ENCODE measurements at places on chromosomes 2 and 18.

DNA sequence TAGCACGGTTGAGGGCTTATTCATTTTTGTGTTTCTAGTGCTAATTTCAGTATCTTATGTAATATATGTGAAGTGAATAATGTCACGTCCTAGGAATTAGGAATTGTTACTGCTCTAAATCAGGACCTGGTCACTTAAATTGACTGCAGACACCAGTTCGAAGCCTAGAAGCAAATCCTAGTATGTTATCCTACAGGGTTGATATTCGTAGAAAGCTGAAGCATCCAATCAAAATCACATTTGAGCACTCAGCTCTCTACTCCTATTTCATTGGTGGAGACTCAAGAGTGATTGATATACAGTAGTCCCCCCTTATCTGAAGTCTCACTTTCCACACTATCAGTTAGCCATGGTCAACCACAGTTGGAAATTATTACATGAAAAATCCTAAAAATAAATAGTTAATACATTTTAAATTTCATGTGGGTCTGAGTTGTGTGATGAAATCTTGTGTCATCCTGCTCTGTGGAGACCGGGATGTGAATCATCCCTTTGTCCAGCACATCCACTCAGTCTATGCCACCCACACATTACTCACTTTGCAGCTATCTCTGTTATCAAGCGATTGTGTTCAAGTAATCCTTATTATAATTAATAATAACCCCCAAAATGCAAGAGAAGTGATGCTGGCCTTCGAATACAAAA is 35.2 kb upstream of the SCN9A start:
- peak; percentile 93 for DNase-seq

GRCh38 chr18:38930881-38931753 is 1365.5 kb upstream of the CELF4 start:
- no peak for DNase-seq

DNA sequence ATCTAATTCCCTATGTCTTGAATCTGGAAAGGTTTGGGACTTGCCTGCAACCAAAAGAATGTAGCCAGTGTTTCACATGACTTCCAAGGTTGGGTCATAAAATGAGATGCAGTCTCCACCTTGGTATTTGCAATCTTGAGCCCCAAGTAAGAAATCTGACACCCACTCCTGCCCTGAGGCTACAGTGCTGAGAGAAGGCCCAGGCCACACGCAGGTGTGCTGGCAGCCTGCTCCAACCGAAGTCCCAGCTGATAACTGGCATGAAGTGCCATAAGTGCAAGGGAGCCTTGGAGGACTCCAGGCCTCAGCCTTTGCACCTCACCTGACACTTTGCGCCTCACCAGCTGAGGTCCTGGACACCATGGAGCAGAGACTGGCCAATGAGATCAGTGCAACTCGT is 182.7 kb downstream of the ANAPC1 start:
- DNase-seq, result no peak

DNA sequence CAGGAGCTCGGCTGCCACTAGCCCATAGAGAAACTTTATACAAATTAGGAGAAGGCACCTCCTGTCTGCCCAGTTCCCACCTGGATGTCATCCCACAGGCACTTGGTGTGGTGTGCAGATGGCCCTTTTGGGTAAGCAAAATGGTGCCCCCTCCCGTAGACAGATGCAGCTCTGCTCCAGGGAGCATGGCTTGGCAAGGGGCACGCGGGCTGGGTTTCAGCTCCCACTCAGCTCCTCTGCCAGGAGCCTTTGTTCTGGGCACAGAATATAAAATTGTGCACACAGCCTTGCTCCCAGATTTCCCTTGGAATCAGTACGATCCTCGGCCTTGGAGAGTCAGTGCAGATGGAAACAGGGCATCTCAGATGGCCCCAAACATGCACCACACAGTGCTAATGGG is 20.3 kb upstream of the KCNF1 start:
- DNase-seq, result no peak
